Cerebellar nuclear complex (tissue), 1 donor: ENCODE measurements at places on chromosomes 4 and X.
A peak's percentile ranks its signal among the peaks of the same experiment; 100 is the strongest.

DNA sequence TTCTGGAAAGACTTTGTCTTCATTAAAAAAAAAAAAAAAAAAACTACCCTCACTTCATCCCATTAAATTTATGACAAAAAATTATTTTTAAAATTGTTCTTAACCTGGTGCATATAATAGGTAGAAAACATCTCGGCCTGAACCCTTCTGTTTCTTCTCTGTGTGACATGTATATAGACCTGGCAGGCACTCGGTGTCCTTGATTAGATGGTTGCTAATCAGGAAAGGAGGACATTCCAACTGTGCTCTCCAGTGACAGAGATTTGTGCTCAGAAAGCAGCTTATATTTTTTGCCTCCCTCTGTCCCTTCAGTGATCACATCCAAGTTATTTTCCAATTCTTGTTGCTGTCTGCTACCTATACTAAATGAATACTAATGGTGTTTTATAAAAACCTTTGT is 355.6 kb downstream of the CBLL2 start:
- DNase-seq = peak; percentile 24

- DNase-seq = no peak
These were observed 23.3 kb downstream of the TLR8 start for GRCh38 chrX:12929701-12930100.

- no peak for DNase-seq
These were observed 172.5 kb upstream of the FMR1 start for GRCh38 chrX:147739196-147739595.

DNA sequence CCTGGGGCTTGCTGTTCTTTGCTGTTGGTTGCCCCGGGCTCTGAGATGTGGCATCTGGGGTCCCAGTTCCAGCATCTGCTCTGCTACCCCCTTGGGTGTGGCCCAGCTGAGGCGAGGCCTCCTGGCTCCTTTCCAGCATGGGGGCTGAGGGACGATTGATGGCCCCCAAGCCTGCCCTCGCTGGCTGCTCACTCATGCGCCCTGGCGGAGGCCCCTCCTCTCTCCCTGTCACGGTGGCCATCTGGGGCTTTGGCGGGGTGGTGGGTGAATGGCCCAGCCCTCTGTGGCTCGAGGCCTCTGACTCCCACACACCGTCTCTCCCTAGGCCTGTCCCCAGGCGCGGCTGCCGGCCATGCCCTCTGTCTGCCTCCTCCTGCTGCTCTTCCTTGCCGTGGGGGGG is 1.8 kb downstream of the PLXNA3 start:
- DNase-seq = no peak

DNA sequence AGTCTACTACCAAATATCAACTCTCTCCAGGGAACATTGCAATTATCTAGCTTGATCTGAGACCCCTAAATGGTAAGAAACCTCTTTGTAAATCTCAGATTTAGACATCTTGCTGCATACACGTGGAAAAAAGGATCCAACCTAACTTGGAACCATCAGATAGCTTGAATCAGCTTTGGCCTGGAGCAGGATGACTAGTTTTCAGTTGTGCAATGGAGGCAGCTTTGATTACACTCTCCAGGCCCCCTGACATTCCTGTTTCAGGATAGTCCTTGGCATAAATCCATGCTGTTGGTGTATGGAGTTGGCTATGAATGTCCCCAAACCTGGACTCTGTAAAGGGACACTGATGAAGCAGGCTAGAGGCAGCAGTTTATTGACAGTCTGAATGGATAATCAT is 1061.9 kb upstream of the TENM3 start:
- no peak for DNase-seq

DNA sequence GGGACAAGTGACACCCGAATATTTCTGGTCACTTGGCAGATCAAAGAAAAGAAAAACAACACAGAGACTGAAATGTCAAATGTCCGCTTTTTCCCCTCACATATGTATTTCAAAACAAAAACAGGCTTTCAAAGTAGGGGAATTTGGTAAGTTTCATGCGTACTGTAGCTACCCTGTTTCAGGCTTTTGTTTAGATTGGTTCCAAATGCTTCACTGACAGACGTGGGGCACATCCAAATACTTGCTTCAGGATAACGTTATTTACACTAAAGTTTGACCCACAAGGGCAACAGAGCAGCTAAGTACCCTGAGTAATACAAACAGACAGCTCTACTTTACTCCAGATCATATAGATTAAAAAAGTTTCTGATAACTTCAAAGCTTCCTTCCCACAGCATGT is 804.5 kb upstream of the POU3F4 start:
- DNase-seq = no peak

GRCh38 chr4:7867701-7868435 is 71.8 kb downstream of the AFAP1 start:
- DNase-seq = no peak

- peak; percentile 23 for DNase-seq
These were observed 2.2 kb downstream of the GRIA2 start for GRCh38 chr4:157222771-157223160.

DNA sequence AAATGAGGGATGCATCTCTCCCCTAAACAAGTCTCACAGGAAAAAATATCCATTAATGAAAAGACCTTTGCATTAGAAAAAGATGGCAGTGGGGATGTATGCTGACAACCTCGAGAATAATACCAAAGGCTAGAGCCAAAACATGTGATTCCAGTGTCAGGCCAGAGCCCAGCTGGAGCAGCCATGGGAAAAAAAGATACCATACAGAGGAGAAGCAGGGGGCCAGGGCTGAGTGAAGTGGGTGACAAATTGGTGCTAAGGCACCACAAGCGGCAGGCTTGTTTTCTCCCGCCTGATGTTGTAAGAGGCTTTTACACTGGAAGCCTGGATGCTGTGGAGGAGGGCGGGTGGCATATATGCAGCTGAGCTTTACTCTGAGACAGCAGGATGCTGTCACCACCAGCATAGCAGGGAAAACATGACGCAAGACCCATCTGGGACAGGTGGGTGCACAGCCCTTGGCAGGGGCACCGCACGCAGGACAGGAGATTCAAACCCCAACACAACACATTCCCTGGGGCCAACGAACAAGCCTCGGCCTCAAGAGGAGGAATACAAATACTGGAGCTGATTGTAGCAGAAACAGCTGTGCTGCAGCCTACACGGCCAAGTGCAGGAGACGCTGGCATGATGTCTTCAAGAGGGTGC is 91.9 kb downstream of the TSPAN5 start:
- DNase-seq = no peak

GRCh38 chr4:109359040-109359646 is 56.7 kb upstream of the COL25A1 start:
- DNase-seq = no peak

DNA sequence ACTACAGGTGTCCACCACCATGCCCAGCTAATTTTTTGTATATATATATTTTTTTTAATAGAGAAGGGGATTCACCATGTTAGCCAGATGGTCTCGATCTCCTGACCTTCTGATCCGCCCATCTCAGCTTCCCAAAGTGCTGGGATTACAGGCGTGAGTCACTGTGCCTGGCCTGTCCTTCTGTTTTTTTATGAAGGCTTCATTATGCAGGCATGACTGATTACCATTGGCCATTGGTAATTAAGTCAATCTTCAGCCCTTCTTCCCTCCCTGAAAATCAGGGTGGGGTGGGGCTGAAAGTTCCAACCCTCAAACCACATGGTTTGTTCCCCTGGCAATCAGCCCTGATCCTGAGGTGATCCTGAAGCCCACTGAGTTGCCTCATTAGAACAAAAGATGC is 336.9 kb downstream of the PTTG2 start:
- DNase-seq = no peak

DNA sequence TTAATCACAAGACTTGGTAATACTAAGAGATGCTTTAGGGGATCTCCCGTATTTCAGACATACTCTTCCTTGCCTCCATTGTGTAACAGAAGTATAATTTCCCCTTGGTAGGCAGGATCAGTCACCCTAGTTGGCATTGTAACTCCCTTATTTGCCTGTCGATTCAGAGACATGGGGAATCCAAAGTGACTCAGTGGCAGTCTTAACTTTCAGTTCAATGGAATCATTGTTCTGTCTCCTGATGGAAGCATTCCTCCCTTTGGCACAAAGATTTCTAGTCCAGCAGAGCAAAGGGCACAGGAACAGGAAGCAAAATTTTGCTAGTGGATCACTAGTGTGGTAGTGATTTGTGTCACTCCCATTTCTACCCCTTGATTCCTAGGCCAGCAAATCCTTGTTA is 80.4 kb downstream of the DCUN1D4 start:
- DNase-seq = no peak

DNA sequence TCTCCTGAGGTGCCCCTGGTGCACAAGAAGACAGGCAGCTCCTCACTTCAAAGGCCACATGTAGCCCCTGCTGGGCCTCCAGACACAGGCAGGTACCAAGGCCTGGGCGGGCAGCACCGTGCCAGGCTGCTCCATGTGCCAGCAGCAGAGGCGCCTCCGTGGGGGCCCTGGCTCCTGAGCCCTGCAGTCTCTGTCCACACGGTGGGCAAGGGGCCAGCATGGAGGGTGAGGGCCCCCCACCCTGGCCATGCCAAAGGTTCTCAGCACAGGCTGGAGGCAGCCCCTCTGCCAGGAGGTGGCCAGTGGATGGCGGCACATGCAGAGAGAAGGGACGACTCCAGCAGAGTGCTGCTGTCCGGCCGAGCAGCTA is 72.6 kb downstream of the FAM53A start:
- peak; percentile 3 for DNase-seq

DNA sequence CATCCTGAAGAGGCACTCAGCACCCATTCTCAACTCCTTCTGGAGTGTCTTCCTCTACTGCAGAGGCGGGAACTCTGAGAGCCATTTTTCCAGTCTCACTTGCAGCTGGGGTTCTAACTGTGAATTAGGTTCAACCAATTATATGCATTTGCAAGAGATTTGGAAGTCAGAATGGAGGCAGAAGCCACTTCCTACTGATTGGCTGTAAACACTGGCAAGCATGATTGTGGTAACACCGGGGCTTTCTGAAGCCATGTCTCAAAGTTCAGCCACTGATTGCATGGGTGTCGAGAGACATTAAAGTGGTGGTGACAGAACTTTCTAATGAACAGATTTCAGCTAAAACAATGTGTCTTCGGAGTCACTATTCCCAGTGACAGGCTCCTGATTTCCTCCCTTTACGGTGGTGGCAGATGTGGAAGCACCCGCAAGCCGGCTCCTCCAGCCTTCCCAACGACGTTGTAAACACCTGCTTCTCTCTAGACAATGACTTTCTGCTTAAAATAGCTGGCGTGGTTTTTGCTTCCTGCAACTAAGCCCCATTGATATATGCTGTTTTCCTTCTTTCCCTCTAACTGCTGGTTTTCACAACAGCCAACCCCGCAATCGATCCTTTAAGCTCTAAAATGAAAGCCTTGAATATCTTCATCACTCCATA is 92.0 kb downstream of the IRF2 start:
- no peak for DNase-seq

DNA sequence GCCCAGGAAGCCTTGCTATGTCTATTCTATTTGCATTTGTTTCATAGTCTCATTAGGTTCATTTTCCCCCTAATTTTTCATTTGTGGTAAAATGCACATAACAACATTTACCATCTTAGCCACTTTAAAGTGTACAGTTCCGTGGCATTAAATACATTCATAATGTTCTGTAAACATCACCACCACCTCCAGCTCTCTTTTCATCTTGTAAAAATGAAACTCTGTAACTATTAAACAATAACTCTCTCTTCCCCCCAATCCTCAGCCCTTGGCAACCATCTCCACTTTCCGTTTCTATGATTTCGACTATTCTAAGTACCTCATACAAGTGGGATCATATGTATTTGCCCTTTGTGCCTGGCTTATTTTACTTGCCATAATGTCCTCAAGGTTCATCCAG is 19.9 kb downstream of the ARHGEF38 start:
- DNase-seq = no peak

GRCh38 chrX:11349661-11350337 is 56.6 kb downstream of the AMELX start:
- DNase-seq = no peak

DNA sequence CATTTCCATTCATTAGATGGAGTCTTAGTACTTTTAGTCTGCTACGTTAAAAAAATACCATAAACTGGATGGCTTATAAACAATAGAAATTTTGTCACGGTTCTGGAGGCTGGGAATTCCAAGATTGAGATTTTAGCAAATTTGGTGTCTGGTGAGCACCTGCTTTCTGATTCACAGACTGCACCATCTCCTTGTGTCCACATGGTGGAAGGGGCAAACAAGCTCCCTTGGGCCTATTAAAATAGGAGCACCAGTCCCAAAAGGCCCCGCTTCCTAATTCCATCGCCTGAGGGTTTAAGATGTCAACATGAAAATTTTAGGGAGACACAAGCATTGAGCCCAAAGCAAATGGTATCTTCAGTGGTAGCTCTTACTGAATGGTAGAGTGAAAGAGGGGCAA is 120.5 kb upstream of the MAP9 start:
- DNase-seq = no peak

DNA sequence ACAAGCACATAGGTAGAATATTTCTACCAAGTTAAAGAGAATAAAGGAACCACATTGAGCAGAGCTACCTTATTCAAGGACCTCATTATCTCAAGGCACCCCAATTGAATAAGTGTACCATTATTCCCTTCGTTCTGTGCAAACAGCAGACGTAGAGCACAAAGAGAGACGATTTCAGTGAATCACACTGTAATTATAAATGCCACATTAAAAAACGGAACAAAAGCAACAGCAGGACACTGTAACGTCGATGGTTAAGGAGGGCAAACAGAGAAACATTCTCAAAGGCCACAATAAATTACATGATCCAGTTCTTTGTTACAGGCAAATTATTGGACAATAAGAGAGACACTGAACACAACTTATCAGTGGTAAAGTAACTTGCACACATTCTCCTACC is 644.1 kb upstream of the TENM3 start:
- DNase-seq = no peak

- DNase-seq = no peak
These were observed 749.5 kb upstream of the PCDH7 start for GRCh38 chr4:29970626-29971025.

DNA sequence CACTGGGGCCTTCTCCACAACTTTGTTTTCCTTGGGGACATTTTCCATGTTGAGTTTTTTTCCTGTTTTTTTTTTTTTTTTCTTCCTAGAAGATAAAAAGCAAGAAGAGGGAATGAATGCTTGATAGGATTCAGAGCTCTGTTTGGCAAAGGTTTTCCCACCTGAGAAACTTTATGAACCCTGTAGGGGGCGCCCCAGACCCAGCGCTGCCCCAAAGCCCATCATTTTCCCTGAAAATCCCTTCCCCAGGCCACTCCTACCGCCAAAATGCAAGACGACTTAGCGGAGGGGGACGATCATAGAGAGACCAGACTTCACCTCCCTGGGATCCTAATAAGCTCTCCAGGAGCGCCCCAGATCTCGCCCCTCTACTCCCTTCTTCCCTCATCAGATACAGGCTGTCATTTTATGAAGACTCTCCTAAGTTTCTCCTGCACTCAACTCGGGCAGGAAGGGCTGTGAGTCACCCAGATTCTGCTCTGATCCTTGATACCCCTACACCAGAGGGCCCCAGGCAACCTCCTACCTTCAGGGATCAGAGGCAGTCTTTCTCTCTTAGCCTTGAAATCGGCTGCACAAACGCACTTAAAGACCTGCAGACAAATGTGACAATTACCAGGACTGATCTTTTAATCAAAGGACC is 1.4 kb downstream of the BEX5 start:
- no peak for DNase-seq
